ENCODE measurements at places on chromosomes 5 and 9.

GRCh38 chr5:172002840-172003512 lies 3.5 kb downstream of the FBXW11 start:
- peak overlapping the region; percentile 80 for H3K27ac ChIP-seq
- ATAC-seq, result no peak
- peaks cover 48% of the 10 kb centered on the region for H3K36me3 ChIP-seq
- peak overlapping the region; percentile 69 for H3K4me3 ChIP-seq

DNA sequence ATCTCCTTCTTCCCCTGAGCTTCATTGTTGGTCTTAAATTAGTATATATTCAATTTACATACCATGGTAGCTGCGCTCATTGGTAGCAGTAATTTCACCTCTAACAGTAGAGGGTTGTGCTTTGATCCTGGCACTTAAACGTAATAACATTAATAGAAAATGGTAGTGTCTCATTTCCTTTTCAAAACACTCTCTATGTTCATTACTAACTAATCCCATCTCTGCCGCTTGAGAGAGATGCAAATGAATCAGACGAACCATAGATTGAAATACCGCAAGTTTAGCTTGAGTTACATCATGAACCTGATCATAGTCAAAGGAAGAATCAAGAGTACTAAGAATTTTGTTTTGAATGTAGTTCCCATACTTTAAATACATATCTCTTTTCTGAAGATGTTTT lies 2.2 kb downstream of the THBS4 start:
- H3K27me3 ChIP-seq, result peaks cover 55% of the 10 kb centered on the region
- peak; percentile 94 for ATAC-seq
- peak overlapping the region; percentile 39 for H3K4me3 ChIP-seq
- H3K4me1 ChIP-seq, result peaks cover 6% of the 10 kb centered on the region
- H3K27ac ChIP-seq, result peak overlapping the region; percentile 18

DNA sequence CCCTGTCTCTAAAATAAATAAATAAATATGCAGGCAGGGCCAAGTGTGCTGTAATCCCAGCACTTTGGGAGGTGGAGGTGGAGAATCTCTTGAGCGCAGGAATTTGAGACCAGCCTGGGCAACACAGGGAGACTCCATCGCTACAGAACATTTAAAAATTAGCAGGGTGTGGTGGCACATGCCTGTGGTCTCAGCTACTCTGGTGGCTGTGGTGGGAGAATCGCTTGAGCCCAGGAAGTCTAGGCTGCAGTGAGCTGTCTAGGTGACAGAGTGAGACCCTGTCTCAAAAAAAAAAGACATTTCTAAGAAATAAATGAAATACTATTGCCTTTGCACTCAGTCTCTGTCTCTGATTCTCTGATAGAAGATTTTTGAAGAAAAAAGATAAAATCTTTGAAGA lies 1.2 kb upstream of the PCDHGA10 start:
- peaks cover 46% of the 10 kb centered on the region for H3K27me3 ChIP-seq
- no peak overlapping the region for H3K27ac ChIP-seq
- ATAC-seq, result no peak
- peaks cover 4% of the 10 kb centered on the region for H3K4me1 ChIP-seq
- H3K36me3 ChIP-seq, result peaks cover 29% of the 10 kb centered on the region

DNA sequence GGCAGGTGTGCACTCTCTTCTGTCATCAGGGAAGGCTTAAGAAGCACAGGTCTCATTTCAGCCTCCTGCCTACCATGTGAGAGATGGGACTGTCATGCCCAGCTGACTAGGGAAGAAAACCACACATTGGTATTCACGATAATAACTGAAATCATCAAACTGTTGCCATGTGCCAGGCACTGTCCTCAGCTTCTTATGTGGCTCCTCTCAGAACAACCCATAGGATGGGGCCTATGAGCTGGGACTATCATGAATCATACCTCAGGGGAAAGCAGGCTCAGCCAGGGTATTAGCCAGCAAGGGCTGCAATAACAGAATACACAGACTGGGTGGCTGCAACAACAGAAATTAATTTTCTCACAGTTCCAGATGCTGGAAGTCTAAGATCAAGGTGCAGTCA lies 3.3 kb downstream of the AFAP1L1 start:
- ATAC-seq, result no peak
- no peaks in the 10 kb centered on the region for H3K4me1 ChIP-seq
- peaks cover 58% of the 10 kb centered on the region for H3K27me3 ChIP-seq
